ENCODE measurements at places on chromosomes 6 and 20. TPM values are rescaled to one million over a fixed set of nuclear protein-coding genes. Genes with fewer than 3 reads are reported as not detected.

GRCh38 chr20:59828125-59829053 lies 105.0 kb downstream of the SYCP2 start:
- DNase-seq, result no peak

- DNase-seq, result no peak
Measured at GRCh38 chr6:14217728-14218518, 100.4 kb downstream of the CD83 start.

- peak; percentile 19 for DNase-seq
Measured at GRCh38 chr6:105994118-105994590, 92.0 kb upstream of the PRDM1 start.

The CST8 gene
- not detected for total RNA-seq

GRCh38 chr6:153172815-153173214 lies 41.7 kb upstream of the RGS17 start:
- DNase-seq, result no peak

The E2F1 gene
- total RNA-seq, result 11.2 TPM

DNA sequence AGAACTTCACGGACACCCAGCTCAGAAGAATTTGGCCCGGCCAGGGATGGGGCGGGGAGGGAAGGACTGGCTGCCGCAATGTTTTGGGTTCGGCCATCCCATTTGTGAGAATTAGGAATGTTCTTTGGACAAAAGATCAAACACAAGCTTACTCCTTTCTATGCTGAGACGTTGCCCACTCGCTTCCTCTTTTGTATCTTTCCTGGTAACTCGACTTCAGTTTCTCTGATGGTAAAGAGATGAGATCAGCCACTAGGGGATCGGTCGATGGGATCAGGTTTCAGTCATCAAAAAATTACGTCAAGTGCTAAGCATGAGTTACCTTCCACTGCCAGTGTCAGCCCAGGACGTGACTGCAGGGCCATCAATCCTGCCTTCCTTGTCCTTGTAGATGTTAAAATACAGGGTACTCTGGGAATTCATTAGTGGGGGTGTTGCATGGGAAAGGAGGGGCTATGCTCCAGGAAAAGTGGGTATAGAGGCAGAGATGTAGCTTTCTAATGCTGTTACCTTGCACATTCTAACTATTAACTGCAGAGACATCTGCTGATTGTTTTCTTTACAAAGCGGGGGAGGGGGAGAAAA lies 190.2 kb downstream of the TSHZ2 start:
- peak; percentile 31 for DNase-seq

The SERINC3 gene
- 110 TPM for total RNA-seq

- no peak for DNase-seq
Measured at GRCh38 chr6:155115893-155116570, 120.9 kb downstream of the TIAM2 start.

DNA sequence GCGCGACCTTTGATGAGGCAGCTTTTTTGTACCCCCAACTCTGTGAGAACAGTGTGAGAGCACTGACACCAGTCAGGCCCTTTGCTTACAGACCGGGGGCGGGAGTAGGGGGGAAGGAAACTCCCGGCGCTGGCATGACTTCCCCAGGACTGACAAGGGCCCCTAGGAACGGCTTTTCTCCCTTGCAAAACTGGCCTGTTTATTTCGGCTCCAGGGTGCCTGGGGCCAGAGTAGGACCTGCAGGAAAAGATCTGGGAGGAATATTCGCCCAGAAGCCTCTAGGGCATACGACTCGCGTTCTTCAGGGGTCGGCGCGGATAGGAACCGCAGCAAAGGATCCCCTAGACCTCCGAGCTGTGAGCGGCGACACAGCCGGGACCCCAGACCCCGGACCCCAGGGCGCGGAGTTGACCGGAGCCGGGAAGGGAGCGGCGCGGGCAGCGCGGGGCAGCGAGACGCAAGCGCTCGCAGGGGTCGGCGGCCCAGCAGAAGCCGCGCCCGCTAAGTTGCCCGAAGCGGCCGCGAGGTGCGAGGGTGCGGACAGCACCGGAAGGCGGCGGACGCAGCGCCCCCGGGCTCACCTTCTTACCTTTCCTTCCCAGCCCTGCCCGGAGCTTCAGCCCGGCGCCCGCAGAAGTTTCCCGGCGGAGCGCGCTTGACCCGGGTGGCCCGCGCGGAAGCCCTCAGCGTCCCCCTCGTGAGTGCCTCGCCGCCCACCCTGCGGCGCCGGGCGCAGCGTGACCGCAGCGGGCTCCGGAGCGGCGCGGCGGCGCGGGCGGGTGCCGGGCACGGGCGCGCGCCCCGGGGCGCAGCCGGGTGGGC lies at the start of gene POPDC3:
Gene POPDC3 (minus strand): TSS at position 771 of the 822 bp plus-strand sequence. CDS start 18,105 bp downstream, outside the sequence.
- peak; percentile 34 for DNase-seq

- no peak for DNase-seq
Measured at GRCh38 chr20:61443443-61444126, 191.5 kb downstream of the CDH4 start.

GRCh38 chr6:154247119-154247861 lies 109.3 kb downstream of the IPCEF1 start:
- DNase-seq, result peak; percentile 24

DNA sequence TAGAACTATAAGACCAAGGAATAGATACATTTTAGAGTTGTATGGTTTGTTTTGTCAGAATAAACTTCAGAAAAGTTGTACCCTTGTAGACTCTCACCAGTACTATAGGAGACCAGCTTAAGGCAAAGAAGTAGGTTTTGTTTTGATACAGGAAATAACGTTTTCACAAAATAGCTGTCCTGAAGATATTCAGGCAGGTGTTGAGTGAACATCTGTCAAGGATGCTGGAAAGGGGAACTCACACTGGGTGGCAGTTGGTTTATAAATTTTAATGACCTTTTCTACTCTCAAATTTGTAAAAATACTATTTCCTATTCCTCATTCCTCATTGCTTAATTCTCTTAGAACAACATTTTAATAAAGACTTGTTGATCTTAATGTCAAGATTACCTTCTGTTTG lies 174.0 kb upstream of the MAN1A1 start:
- no peak for DNase-seq

- peak; percentile 94 for DNase-seq
Measured at GRCh38 chr6:144362042-144363018, 77.2 kb downstream of the UTRN start.

- no peak for DNase-seq
Measured at GRCh38 chr20:8335059-8335458, 203.0 kb downstream of the PLCB1 start.

DNA sequence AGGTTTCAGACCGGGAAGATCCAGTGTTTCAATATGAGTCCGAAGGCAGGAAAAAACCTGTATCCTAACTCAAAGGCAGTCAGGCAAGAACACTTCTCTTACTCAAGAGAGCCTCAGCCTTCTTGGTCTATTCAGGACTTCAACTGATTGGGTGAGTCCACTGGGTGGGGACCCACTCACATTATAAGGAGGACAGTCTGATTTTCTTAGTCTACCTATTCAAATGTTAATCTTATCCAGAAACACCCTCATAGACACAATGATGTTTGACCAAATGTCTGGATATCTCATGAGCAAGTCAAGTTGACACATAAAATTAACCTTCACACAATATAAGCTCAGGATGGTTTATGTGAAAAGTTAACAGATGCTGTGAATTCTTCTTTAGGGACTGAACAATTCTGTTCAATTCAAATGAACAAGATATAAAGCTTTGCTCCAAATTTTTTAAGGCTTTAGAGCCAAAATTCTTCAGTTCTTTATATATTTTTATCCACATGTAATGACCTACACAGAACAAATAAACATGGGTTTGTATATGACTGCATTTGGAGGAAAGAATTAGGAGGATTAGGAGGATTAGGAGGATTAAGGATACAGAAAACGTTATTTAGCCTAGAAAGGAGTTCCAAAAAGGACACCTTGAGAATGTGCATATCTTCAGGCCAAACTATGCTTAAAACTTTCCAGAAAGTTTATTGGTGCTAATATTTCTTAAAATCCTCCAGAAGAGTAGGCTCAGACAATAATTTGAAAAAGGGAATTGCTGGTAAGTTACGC lies 35.3 kb upstream of the LAMA2 start:
- no peak for DNase-seq

GRCh38 chr6:140039364-140039763 lies 664.9 kb upstream of the CITED2 start:
- DNase-seq, result no peak

The CCN6 gene
- total RNA-seq, result not detected

DNA sequence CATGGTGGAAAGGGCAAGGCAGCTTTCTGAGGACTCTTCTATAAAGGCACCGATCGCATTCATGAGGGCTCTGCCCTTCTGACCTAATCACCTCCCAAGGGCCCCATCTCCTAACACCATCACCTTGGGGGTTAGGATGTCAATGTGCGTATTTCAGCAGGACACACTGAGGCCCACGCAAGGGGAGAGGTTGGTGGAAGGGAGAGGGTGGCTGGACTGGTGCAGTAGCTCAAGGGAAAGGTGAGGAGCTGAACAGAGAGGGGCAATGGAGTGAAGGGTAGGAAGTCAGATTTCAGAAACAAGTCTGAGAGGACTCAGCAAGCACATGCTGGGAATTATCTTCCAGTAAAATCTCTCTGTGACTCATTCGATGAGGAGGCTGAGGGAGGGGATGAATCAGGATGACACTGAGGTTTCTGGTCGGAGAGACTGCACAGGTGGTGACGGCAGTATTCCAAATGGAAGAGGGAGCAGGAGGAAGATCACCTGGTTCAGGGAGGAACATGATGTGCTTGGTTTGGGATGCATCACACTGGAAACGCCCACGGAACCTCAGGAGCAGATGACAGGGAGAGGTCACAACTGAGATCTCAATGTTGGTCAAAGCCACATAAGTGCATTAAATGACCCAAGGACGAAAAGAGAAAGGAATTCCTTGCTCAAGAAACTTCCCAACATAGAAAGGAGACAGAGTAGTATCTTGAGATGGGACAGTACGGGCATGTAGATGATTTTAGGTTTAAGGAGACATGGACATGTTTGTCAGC lies 67.1 kb downstream of the TFAP2A start:
- DNase-seq, result no peak

GRCh38 chr20:24868396-24868927 lies 80.6 kb upstream of the CST7 start:
- DNase-seq, result no peak

DNA sequence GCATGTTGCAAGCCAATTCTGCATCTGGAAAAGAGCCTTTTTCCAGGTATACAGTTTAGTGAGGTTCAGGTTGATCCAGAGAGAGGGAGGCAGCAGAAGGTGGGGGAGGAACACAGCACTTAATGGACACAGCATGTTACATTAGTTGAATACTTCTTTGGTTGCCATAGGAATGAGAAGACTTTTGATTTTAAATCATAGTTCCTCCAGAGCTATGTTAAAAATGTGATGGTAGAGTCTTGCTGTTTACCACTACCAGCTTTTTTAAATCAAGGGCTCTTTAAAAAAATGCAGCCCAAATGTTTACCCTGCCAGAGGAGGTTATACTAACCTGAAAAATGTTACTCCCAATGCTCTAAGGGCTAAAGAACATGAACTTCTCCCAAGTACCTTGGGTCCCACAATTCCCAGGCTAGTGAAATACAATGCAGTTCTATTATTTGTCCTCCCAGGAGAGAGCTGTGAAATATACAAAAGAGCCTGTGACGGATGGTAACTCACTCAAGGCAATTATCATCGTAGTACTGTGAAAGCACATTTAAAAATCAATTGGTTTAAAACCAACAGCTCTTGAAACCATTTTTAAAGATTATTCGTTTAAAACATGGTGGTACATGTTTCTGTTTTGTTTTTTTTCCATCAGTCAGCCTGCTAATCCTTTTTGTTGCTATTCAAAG lies 6.9 kb upstream of the PHACTR1 start:
- DNase-seq, result no peak

The IL17A gene
- not detected for total RNA-seq

DNA sequence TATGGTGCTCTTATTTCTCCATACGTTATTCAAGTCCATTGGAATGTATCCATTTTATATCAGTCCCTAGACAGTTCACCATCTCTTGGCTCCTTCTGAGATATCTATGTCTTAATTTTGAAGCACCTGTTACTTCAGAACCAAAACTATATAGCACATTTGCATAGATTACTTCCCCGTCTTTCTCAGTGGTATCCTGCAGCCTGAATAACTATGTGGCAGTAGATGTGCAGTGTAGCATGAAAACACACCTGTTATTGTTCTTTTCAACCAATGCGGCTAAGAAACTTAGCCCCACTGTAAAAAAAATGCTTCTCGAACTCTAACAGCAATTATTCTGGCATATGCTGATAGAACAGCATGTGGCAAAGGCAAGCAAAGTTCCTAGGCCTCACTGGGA lies 1184.4 kb upstream of the ADGRB3 start:
- no peak for DNase-seq

The ZC2HC1B gene
- not detected for total RNA-seq

The TRIM40 gene
- not detected for total RNA-seq

The AFDN gene
- total RNA-seq, result 169 TPM

- no peak for DNase-seq
Measured at GRCh38 chr6:169160855-169161560, 92.6 kb downstream of the THBS2 start.

The IRF4 gene
- total RNA-seq, result not detected

DNA sequence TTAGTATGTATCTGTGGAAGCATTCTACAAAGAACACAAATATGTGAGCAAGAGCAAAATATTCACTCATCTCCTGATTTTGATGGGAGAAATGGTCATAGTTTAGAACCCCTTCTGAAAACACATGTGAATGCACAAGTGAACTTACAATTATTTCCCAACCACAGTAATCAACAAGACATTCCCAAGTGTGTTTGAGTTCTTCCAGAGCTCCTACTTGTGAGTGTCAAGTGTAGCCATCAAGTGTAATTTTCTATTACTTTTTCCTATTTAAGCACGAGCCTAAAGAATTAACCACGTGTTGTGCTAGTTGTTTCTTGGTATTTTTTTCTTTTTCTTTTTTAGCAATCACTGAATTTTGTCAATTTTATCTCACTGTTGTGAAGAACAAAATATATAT lies 402.3 kb downstream of the NKAIN2 start:
- DNase-seq, result no peak

DNA sequence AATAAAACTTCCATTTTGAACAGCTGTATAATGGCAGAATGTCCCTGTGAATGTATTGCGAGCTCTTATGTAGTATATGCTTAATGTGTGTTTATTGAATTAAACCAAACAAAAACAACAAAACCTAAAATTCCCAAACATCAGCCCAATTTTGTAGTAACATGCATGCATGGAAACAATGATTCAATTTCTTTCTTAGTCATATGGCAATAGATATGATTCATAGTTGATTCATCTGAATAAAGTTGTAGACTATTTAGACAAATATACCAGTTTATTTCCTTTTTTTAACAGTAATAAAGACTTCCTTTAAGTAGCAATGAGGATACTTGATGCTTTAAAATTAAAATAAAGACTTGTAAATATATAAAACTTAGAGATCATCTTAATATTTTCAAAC lies 670.6 kb downstream of the CD109 start:
- DNase-seq, result no peak

DNA sequence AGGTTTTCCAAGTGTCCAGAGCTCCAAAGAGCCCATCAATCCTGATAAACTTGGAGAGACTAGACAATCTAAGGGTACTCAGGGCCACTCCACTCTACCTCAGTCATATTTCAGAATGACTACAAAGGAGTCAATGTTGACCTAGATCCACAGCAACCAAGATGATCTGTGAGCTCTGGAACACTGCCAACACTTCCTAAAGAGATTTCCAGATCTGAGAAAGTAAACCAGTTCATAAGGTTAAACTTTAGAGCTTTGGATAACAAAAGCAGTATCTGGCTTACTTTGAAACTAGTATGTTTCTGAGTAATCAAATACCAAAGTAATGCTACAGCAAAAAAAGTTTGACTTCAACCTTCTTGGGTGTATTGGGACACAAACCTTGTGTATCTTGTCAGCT lies 122.7 kb downstream of the BTBD9 start:
- DNase-seq, result peak; percentile 59

GRCh38 chr20:63148696-63149095 lies 67.2 kb downstream of the YTHDF1 start:
- DNase-seq, result no peak

All from dermis blood vessel endothelial cell (primary cell).